NCI-H1417 treated with DMSO at 0.1 percent for 48 hours (cell line): ENCODE measurements at places on chromosomes 3 and 15.
A peak's percentile ranks its signal among the peaks of the same experiment; 100 is the strongest.

DNA sequence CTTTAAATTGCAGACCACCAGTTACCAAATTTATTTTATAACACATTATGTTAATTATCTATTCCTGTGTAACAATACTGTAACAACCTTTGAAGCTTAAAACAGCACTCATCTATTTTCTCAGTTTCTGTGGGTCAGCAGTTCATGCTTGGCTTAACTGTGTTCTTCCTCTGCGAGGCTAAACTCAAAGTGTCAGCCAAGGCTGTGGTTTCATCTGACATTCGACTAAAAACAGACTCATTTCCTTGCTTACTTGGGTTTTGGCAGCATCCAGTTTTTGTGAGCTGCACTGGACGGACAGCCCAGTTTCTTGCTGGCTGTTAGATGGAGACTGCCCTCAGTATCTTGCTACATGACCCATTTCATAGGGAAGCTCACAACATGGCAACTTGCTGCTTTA, 247.3 kb upstream of the KCNH8 start:
- no peak for DNase-seq

DNA sequence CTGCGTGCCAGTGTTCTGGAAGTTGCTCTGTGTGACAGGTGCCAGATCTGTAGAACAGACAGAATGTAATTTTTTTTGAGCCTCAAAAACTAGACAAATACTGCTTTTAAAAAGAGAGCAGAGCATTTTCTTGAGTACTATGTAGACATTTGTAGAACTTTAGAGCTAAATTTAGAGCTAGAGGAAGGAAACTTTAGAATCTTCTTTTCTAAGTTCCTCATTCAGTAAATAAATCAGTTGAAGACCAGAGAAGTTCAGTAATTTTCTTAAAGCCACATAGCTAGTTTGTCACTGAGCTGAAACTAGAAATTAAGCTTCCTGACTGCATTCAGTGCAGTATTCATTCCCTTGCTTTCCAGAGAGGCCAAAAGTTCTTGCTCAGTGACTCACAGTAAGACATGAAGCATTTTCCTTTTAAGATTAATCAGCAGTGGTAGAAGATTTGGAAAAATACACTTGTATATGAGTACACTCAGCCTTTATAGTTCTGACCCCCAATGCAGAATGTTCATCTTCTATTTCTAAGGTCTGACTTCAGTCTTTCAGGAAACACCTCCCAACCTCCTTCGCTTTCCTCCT, 83.6 kb upstream of the TSEN2 start:
- DNase-seq, result no peak

DNA sequence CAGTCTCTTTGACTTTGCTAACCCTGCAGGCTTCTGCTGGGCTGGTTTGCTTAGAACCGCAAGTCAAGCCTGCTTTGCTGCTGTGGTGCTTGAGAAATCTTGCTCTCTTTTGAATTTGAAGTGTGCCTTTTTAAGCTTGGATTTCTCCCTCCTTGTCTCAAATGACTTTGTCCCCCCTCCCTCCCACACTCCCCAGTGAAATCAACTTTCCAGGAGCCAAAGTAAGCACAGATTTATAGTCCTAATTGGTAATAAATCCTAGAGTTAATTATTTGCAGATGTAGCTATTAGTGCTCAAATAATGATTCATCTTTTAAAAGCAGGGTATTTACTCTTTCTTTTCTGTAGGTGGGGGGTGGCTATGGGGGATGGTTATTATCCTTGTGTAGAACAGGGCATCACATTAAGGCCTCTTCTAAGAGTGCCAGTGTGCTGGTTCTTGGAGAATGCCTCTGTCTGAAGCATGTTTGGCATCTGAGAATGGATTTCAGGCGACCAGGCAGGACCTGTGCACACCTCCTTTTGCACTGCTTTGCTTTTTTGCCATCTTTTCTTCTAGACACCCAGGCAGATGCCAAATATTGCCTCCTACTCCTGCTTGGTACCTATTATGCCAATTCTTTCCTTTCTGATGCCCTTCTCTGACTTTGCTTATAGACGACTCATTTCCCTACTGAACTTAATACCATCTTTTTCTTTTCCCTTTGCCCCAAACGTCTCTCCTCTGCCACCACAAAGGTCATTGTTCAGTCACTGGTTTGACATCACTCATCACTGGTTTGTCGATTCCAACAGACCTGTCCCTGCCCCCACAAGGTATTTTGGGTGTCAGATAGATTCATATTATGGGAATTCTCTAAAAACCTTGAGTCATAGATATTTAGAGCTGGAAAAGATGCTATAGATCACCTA, 50.7 kb downstream of the CLDN11 start:
- DNase-seq, result peak; percentile 96

- no peak for DNase-seq
Observed at GRCh38 chr3:37726525-37727290, 135.0 kb upstream of the CTDSPL start.

GRCh38 chr3:8959668-8960067, 3.6 kb downstream of the RAD18 start:
- DNase-seq, result no peak

GRCh38 chr3:23824699-23825444, 19.1 kb downstream of the UBE2E1 start:
- no peak for DNase-seq

- DNase-seq, result peak; percentile 82
Observed at GRCh38 chr3:115099986-115100571, 47.0 kb downstream of the ZBTB20 start.

- DNase-seq, result no peak
Observed at GRCh38 chr15:71414853-71415252, 299.6 kb downstream of the THSD4 start.

DNA sequence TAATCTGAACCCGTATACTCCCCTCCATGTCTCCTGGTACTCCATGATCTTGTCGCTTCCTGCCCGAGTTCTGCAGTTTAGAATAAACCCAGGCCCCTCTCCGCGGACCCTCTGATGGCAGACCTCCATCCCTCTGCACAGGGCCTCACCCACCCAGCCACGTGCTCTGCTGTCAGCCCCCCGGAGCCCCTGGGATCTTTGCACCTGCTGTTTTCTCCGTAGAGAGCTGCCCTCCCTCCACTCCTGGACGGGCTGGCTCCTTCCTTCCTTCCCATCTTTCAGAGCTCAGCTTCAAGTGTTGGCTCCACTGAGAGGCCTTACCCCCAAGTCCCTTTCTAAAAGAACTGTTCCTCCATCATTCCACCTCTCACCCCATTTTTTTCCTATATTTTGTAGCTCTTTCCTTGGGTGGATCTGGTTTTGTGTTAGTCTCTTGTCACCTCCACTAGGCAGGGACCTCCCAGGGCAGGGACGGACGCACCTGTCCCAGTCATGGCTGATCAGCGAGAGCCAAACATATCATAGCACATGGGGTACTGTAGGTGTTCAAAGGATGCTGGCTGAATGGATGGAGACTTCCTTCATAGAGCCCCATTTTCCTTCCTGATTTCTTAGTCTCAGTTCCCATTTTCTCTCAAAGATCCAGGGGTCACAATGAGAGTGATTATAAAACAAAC, 106.6 kb downstream of the VGLL4 start:
- DNase-seq, result no peak
